ENCODE measurements at places on chromosomes 7 and 10.

DNA sequence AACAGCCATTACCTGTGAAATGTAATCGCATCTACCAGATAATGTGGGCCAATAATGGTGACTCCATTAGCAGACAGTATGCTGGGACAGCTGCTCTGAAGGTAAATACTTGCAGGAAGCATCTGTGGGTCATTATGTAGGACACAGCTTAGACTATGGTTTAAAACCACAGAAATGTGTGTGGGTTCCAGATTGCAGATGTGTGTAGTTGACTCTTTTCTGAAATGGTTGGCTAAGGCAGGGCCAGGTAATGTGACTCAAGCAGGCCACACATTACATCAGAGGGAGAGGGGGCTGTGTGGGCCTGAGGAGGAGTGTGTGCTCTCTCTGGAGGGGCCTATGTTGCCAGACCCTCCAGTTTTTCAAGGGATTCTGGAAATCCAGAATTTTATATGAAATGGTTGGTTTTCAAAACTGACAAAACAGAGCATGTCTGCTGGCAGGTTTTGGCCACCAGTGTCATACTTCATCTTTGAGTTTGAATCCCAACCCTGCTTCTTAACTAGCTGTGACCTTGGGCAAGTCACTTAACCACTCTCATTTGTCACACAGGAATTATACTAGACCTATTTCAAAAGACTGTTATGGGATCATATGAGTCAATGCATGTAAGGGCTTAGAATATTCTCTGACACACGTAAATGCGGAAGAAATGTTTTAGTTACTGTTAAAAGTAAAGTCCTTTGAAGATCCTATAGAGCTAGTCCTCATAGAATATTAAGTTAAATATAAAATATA lies 64.5 kb downstream of the MCMBP start:
- no peak for DNase-seq

- DNase-seq = no peak
Observed at GRCh38 chr10:62050893-62051433, 149.5 kb downstream of the ARID5B start.

DNA sequence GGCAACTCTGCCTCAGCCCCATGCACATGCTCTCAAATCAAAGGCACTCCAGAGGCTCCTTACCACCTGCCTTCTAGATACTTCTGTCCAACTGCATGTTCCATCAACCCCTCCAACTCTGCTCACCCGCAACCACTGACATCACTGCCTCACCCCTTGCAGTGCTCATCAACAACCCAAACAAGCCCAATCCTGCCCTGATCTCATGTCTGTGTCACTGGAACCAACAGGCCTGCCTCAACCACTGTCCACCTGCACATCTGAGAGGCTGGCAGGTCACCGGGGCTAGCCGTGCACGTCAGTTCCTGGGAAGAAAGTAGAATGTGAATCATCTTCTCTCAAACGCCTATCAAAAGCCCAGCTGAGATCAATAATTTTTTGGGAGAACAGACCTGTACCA lies 33.3 kb downstream of the CTBP2 start:
- DNase-seq = no peak

- no peak for DNase-seq
Observed at GRCh38 chr7:129741743-129742213, 130.3 kb downstream of the NRF1 start.

DNA sequence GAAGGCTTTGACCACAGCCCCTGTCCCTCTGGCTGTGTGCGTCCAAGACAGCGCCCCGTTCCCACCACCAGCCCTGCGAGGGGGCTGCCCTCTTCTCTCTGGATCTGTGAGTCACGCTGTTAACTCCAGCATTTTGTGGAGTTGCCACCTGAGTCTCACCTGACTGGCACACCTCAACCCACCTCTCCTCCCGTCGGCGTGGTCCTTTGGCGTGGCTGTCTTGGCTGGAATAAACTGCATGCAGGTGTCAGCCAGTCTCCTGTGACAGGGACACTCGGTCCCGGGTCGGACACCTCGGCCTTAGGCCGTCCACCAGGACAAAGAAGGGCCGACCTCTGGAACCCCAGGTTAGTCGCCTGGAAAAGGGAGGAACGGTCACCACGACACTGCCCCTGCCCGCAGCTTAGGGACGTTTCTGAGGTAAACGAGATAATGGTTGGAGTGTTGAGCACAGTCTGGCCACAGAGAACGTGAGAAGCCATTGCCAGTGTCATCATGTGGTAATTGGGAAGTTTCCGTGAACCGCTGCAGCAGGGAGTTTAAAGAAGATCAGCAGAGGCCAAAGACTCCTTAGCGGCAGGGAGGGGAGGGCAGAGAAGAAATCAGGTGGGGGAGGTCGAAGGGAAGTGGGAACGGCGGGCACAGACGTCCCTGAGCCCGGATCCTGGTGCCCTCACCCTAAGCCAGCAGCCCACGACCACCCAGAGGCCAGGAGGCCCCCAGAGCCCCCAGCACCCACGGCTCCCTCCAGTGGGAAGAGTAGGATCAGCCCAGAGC lies 73.6 kb upstream of the FAM20C start:
- no peak for DNase-seq

DNA sequence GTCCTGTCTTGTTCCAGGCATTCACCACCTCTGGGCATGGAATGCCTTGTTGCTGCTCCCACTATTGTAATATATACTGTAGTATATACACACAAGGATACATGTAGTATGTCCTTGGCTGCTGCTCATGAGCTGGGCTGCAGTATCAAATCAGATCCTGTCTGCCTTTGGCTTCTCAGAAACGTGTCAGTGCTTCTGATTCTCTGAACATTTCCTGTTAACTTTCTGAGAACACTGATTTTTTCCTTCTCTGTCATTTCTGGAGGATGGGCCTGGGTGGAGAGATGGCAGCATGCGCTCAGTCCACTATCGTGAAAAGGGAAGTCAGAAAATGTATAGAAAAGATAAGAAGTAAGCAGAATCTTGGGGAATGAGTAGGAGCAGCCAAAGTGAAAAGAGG lies 12.2 kb downstream of the SFTPA2 start:
- DNase-seq = no peak

DNA sequence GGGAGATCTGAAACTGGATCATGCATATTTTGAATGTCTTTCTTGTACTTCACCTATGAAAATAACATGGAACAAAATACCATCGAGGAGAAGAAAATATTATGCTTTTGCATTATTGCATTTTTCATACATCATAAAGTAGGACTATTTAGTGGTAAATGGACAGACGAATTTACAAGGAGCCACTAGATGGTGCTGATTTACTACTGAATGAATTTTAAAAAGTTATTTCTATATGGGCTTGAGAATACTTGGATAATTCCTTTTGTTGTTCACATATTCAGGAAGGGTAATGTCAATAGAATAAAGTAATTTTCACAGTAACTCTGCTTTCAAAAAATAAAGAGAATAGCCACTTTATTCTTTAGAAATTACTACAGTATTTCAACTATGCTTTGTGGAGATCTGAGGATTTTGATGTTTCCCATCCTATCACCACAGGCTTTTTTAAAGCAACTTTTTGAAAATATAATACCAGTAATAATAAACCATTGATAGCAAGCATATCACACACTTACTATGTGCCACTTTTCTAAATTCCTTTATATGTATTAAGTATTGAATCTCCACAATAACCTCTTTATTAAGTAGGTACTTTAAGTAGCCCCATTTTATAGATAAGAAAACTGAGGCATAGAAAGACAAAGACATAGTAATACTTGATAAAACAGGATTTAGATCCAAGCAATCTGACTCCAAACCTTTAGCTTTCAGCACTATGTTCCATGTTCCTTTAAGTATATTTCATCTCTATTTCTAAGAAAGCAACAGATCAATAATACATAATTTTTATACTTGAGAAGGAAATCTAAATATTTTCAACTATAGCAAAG lies 38.6 kb downstream of the NEBL start:
- DNase-seq = no peak

DNA sequence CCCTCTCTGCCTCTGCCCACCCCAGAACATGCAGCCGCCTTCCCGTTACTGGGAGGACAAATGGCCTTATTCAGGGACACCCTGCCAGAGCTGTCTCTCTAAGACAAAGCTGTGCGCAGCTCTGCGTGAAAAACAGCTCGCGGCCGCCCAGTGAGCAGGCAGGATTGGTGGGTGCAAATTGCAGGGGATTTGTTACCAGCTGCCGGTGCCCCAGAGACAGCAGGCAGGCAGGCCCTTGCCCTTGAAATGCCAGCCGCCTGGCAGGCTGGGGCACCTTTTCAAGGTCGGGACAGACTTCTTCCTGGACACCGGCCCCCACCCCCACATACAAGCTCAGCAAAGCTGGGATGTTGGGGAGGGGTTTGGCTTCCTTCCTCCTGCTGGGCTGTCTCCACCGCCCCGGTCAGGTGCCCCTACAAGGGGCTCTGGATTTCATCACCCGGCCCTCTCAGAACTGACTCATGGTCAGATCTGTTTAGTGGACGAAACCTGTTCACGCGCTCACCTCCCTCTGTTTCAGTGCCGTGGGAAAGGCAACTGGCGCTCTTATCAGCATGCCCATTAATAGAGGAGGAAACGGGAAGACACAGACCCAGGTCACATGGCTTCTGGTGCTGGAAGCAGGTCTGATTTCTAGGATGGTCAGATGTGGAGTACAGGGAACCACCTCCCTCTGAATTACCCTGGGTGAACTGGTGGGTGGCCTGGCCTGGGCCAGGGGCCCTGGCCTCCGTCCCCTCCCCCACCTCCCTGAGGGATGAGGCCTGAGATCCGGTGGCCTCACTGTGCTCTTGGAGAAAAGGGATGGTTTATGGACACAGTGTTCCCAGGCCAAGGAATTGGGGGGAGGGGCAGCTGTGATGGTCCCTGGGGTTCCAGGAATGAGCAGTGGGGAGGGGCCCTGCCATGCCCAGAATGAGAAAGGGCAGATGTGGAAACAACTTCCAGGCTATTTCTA lies 123.9 kb upstream of the PPIF start:
- DNase-seq = no peak

- no peak for DNase-seq
Observed at GRCh38 chr7:154857240-154857639, 145.7 kb downstream of the PAXIP1 start.

DNA sequence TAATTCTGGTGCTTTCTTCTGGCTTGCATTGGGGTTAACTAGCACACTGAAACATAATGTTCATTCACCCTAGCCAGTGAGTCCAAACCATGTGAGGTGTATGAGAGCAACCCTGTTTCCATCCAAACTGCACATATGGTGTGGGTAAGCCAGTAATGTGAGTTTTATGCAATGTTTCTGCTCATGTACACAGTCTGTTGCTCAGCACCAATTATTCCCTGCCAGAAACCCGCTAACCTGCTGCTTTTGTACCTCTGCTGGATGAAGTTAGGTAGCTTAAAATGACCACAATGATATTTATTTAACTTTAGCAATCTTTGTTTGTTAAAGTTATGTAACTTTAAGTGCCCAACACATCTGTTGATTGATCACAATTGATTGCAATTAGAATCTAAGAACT lies 93.7 kb upstream of the RPA3 start:
- no peak for DNase-seq

- no peak for DNase-seq
Observed at GRCh38 chr10:119297207-119297968, 90.0 kb downstream of the GRK5 start.

DNA sequence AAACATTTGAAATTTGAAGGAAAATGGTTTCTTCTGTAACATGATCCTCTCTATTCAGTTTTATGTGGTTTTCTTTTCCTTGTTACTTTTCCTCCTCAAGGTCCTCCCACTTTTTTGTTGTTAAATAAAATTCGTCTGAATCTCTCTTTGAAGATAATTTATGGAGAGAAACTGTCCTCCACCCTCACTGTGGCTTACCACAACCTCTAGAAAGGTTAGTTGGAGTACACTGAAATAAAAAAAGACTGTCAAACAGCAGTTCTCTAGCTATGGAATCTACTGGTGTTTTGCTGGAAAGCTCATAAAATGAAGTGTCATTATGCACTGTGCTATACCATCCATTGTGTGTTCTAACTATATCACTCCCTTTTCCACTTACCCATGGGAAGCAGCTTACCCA lies 189.4 kb downstream of the HDAC9 start:
- DNase-seq = no peak

- DNase-seq = no peak
Observed at GRCh38 chr10:44771233-44771995, 139.7 kb upstream of the TMEM72 start.

DNA sequence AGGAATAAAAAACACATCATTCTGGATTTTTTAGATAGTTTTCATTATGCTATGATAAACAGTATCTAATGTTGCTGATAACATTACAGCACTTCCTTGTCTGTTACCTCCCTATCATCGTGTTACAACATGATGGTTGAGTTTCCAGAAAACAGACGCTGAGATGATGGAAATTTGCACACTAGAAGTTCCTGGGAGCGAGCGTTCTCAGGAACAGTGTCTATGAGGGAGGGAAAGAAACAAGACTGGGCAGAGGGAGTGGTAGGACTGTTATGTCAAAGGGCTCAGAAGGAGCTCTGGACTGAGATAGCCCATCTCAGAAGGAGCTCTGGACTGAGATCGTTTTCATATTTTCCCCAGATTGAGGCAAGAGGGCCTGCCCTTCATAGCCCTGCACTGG lies 121.6 kb downstream of the REEP3 start:
- no peak for DNase-seq

DNA sequence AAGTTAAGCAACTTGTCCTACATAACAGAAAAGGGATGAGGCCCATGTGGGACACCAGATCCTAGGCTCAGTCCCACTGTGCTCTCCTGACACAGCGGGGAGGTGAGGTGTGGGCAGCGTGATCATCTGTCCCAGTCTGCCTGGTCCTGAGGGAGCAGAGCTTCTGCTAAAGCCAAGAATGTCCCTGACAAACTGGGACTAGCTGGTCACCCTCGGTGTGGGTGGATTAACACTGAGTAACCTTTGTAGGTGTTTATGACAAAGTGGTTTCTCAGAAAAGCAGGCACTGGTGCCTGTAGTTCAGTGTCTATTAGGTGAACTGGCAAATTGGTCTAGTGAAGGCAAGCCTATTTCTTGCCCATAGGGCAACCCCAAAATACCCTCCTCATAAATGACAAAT lies 127.8 kb upstream of the HABP2 start:
- DNase-seq = no peak

Measured in hematopoietic multipotent progenitor cell treated with erythropoietin and hydrocortisone succinate and interleukin-3 and kit ligand, for 17 days (in vitro differentiated cells).